ENCODE measurements at places on chromosomes 16 and 17.

GRCh38 chr16:4361944-4362311 lies 9.7 kb upstream of the VASN start:
- DNase-seq = no peak

- no peak for DNase-seq
Measured at GRCh38 chr17:43418441-43419374, 19.9 kb downstream of the ARL4D start.

- no peak for DNase-seq
Measured at GRCh38 chr17:50599606-50600005, 35.1 kb upstream of the ABCC3 start.

GRCh38 chr16:24504472-24505345 lies 34.7 kb upstream of the RBBP6 start:
- peak; percentile 55 for DNase-seq

- DNase-seq = no peak
Measured at GRCh38 chr16:79811541-79811940, 211.0 kb upstream of the MAF start.

GRCh38 chr16:29683543-29684090 lies 4.6 kb downstream of the QPRT start:
- DNase-seq = no peak

DNA sequence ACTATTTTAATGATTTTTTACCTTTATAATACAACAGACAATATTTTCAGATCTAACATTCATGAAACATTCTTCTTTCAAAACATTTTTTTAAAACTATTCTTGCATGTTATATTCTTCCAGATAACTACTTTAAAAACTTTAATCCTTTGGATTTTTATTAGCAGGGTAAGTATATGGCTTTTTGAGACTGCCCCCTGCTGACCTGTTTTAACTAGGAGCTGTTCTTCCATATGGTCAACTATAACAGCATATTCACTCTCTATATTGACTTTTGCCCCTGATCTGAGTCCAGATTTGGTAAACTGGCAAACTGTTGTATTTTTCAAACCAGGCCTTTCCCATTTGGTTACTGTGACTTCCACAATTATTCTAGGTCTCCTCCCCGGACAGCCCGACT lies 16.5 kb downstream of the ZNF18 start:
- DNase-seq = no peak

- no peak for DNase-seq
Measured at GRCh38 chr17:4853208-4853671, 20.1 kb downstream of the MINK1 start.

- no peak for DNase-seq
Measured at GRCh38 chr17:46783031-46783593, 35.4 kb downstream of the WNT3 start.

- DNase-seq = no peak
Measured at GRCh38 chr17:76250141-76250540, 9.8 kb upstream of the RNF157 start.

DNA sequence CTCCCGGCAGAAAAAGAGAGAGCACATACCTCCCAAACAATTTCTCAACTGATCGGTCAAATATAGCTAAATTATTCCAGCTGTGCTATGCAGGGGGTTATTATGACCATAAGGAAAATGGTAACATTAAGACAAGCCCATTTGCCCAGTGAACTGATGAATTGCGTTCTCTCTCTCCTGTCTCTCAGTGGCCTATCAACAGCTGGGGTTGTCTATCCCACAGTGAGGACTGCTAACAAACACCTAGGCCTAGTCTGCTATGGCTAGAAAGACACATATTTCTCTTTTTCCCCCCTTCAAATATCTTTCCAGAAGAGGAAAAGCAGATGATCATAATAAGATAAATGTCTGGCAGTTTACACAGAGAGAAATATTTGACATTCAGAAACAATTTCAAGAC lies 263.8 kb upstream of the ELAC2 start:
- no peak for DNase-seq

- no peak for DNase-seq
Measured at GRCh38 chr16:89923640-89924296, 626 bp downstream of the TUBB3 start.

- no peak for DNase-seq
Measured at GRCh38 chr16:28164140-28164539, 47.6 kb downstream of the XPO6 start.

DNA sequence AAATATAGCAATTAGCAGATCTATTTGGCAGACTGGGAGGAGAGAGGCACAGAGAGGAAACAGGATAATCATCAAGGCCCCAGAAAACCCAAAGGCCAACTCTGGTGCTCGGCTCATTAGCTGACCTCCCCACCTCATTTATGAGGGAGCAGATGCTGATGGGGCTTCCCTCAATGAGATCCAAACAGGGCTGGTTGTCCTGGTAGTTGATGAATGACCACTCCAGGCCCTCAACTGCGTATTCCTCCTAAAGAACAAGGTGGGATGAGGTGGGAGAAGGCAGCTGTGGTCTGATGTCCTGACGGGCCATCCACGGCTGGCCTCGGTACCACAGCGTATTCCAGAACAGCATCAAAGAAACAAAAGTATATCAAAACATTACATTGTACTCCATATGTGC lies 20.8 kb downstream of the ZNHIT3 start:
- DNase-seq = no peak

DNA sequence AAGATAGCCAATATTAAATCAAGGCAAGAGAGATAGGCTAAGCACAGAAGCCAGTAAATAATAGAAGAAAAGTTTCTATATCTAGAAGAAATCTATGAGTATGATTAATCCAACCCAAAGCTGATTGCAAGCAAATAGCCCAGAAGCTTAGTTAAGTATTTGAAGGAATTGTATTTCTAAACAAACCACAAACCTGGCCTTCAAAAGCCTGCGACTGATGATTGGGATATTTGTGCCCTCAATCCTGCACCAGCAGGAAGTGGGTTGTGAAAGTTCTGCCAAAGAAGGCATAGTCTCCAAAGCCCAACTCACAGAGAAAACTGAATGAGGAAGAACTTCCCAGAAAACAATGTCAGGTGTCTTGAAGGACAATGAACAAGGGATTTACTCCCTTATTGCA lies 114.5 kb upstream of the C17orf78 start:
- DNase-seq = no peak

DNA sequence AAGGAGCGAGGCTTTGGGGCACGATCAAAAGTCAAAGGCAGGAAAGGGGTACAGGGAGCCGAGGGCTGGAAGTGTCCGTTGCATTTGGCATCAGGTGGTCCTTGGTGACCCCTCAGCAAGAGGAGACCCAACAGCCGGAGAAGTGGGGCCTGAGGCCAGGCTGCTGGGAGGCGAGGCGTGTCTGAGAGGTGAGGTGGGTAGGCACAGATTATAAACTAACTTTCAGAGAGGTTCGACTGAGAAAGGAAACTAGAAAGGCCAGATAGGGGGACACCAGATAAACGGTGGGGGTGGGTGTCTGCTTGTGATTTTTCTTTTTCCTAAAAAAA lies 3.6 kb downstream of the PECAM1 start:
- DNase-seq = no peak

GRCh38 chr16:55641430-55642056 lies 14.2 kb upstream of the SLC6A2 start:
- DNase-seq = no peak

GRCh38 chr17:39540611-39541010 lies 67.1 kb downstream of the NEUROD2 start:
- no peak for DNase-seq

- no peak for DNase-seq
Measured at GRCh38 chr17:63695889-63696288, 4.0 kb downstream of the LIMD2 start.

DNA sequence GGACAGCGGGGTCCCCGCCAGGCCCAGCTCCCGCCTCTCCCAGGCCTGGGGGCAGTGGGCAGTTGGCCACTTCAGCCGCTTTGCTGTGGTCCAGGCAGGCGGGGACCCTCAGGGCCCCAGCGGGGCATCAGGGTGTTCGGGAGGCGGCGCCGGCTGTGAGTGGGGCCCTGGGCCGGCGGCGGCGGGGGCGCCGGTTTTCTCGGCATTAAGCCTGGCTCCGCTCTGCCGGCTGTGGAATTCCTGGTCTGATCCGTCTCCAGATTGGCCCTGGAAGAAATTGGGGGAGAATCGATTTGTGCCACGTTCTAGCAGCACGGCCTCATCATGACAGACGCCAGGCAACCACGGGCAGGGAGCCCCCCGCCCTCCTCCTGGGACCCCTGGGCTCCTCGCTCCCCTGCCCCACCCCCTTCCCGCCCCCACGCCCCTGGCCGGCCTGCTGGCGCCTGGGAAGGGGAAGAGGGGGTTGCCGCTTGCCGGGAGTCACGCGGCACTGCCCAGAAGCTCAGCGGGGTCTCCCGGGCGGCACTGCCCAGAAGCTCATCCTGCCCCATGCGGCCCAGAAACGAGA lies 28.6 kb upstream of the SSTR5 start:
- DNase-seq = no peak

DNA sequence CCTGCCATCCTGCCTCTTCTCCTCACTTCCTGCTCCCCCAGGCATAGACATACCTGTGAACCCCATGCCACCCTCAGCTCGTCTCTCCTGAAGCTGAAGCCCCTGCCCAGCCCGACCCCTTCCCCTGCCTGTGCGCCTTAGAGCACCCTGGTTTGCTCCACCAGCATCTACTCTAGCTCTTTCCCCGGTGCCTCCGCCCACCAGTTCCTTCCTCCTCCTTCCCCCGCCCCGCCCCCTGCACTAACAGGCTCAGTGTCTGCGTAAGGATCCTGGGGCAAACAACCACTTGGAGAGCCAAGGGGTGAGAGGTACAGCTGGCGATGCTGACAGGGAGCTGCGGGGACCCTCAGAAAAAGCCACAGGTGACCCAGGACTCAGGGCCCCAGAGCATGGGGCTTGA lies 1.9 kb downstream of the GPR142 start:
- DNase-seq = peak; percentile 65

DNA sequence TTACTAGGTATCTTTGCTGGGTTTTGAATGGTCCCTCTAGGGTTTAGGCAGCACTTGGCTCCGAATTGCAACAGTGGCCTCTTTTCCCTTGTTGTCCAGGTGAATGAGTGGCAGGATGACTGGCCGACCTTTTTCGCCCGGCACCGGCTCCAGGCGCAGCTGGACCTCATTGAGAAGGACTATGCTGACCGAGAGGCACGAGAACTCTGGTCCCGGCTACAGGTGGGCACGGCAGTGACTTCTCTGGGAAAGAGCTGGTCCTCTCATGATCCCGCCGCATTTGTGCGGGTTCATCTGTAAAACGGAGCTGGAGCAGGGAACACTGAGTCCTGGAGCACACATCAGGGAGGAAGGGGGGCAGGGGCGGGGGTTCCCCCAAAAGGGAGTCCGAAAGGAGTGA lies 3.1 kb upstream of the TBCD start:
- DNase-seq = no peak

DNA sequence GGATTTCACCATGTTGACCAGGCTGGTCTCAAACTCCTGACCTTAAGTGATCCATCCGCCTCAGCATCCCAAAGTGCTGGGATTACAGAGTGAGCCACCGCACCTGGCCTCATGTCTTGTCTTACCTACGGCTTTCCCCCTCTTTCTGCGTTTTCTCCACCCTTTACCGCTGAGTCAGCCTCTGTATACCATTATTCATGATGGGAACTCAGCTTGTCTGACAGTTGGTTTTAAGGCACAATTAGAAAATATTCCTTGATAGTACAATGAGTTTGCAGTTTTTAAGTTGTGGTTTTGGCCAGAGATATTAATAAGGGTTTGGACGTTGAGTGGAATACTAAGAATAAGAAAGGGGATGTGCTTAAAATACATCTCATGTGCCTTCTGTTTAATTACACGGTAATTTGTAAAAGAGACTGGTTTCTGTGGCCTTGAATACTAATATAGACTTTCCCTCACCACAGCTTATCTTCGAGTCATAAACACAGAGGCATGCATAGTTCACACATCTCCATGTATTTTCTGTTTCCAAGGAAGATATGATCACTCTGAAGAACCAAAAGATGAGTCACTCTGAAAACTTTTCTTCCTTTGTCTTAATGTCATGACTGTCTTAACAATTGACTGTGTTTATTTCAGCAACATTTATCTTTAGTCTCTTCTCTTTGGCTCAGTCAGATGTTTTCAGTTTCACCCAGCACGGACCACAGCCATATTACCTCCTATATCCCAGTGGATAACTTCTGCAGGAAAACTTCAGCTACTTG lies 54.4 kb downstream of the PITPNC1 start:
- DNase-seq = no peak

DNA sequence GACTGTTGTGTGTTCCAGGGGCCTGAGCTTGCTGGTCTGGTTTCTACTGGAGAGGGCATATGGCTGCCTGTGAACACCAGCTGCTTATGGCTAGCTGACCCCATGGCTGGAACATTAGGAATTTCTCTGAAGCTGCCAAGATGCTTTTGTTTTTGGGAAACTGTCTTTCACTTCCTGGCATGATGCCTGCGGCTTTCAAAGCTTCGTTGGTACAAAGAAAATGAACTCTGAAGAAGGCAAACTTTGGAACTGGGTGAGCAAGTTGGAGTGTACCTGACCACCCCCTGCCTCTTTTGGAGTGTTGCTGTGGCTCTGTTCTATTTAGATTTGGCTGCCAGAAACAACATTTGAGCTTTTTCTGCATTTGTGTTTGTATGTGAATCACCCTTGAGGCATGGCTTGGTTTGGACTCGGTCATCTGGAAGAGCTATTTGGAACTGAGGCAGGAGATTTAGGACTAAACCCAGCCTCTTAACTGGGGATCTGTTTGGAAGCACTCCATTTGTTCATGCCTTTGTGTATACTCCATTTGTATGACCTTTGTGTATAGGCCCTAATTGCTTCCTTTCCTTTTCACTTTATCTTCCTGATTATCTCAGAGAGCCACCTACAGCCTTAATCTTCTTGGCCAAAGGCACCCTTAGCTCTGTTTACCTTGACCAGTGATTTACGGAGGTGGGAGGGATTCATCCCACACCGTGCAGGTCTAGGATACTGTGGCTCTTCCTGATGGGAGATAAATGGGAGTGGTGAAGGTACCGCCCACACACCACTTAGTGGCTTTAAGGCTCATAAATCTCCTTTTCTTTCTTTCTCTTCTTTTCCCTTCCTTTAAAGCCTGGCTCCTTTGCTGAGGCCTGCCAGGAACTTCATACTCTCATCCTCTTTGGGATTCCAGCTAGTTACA lies 7.3 kb upstream of the CPHXL start:
- no peak for DNase-seq

- DNase-seq = no peak
Measured at GRCh38 chr17:305090-305976, 47.3 kb downstream of the RPH3AL start.

- DNase-seq = no peak
Measured at GRCh38 chr17:28142305-28142704, 99.8 kb downstream of the NLK start.

DNA sequence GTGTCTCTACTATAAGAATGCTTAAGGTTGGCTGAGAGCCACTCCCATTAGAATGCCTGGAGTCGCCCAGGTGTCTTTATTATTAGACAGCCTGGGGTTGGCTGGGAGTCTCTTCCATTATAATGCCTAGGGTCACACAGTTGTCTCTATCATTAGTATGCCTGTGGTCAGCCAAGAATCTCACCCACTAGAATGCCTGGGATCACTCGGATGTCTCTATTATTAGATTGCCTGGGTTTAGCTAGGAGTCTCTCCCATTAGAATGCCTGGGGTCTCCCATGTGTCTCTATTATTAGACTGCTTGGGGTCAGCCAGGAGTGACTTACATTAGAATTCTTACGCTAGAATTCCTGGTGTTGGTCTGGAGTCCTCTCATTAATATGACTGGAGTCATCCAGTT lies 2255.3 kb downstream of the TP53TG3F start:
- DNase-seq = no peak

GRCh38 chr17:57211543-57211942 lies 44.8 kb upstream of the MSI2 start:
- DNase-seq = no peak
